ENCODE measurements at places on chromosomes 7 and 10.

DNA sequence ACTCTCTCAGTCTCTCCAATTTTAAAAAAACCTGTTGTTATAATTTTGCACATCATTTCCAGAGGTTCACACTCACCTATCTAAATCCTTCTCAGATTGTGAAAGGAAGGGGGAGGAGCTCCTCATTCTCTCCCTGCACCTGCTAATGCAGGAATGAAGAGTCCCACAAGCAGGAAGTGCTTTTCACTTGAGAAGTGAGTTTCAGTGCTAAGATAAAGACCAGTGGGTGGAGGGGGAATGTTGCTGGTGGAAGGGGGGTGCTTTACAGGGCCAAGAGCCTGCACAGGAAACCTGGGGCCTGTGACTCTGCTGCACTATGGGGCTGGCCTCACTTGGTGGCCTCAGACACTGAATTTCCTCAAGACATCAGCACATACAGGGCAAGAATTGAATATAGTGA lies 176.4 kb downstream of the PTPN20 start:
- no peak for DNase-seq

- DNase-seq, result no peak
Measured at GRCh38 chr10:75444781-75445386, 13.5 kb downstream of the LRMDA start.

GRCh38 chr10:20109613-20110012 lies 293.4 kb downstream of the PLXDC2 start:
- no peak for DNase-seq

DNA sequence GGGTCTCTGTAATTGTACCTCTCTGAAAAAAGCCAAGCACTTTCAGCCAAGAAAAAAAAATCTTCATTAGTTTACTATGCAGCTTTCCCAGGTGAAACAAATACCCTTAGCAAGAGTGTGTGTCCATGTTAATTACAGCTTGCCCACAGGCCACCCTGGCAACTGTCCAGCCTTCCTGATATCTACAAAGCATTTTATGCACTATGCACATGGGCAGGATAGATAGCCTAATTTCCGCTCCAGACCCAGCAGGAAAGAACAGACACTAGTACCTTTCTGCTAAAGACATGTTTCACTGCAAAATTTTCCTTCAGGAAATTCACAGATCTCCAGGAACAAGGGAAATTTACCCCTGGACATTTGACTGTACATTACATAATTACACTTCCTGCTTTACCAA lies 24.4 kb downstream of the CACNA2D1 start:
- no peak for DNase-seq

DNA sequence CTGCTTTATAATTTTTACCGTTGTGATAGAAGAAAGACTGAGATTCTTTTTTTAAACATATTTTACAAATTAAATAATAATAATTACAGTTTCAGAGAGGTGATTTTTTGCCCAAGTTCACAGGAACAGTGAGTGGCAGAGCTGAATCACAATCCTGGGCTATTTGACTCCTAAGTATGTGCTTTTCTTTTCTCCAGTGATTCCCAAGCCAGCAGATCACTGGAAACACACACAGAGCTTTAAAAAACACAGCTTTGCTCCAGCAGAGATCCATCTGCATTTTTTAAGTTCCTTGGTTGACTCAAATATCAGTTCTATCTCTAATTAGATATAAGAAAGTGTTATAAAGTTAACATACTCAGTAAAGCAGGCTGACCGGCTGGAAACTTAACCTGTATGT lies 69.0 kb downstream of the AHR start:
- DNase-seq, result no peak

- no peak for DNase-seq
Measured at GRCh38 chr7:149811221-149811620, 27.0 kb upstream of the ZNF862 start.

DNA sequence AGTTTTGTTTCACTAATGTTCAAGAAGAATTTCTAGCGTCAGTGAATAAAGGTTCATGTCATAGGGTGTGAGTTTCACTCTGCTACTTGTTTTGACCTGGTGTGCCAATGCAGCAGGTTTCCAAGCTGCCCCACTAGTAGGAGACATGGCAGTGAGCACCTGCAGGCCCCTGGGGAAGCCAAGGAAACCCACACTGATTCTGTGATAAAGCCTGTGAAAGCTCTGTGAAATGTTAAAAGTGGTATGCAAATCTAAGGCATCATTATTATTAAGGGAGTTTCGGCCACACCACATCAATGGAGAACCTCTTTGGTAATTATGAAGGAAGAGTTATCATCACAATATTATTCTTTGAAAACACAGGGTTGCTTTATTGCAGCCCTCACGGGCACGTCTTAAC lies 46.4 kb downstream of the ABCB5 start:
- DNase-seq, result no peak

GRCh38 chr7:28208506-28208905 lies 27.9 kb upstream of the JAZF1 start:
- no peak for DNase-seq

DNA sequence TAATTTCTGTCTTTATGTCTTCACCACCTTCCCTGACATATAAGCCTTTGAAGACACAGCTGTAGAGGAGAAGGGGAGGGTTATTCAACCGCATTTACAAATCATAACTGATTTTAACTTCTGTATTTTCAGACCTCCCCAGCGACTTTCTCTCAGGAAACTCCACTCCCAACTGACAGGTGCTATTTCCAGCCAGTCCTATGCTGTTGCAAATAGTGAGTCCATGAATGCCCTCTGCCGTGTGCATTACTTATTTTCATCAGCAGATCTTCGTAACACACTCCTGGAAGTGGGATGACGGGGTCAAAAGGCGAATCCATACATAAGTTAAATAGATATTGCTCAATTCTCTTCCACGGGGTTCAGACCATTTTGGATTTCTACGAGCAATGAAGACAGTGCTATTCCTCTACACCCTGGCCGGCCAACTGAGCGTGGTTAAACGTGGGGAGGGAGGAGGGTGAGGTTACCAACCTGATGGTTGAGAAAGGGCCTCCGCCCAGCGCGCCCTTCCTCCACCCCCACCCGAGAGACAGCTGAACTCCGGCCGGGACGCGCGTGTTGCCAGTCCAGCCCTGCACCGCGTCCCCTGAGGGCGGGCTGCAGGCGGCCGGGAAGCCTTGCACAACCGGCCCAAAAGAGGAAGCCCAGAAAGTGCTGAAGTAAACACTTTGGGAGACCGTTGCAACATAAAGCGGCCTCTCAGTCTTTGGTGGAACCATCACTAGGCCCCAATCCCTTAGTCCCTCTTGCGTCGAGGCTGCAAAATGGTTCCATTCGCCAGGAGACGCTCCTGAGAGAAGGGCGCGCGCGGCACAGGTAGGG lies at the start of gene APBB1IP:
Gene APBB1IP, plus strand, starts transcription at position 705 of the 825 bp plus-strand sequence. CDS start 53,986 bp downstream, outside the sequence.
- peak; percentile 15 for DNase-seq

DNA sequence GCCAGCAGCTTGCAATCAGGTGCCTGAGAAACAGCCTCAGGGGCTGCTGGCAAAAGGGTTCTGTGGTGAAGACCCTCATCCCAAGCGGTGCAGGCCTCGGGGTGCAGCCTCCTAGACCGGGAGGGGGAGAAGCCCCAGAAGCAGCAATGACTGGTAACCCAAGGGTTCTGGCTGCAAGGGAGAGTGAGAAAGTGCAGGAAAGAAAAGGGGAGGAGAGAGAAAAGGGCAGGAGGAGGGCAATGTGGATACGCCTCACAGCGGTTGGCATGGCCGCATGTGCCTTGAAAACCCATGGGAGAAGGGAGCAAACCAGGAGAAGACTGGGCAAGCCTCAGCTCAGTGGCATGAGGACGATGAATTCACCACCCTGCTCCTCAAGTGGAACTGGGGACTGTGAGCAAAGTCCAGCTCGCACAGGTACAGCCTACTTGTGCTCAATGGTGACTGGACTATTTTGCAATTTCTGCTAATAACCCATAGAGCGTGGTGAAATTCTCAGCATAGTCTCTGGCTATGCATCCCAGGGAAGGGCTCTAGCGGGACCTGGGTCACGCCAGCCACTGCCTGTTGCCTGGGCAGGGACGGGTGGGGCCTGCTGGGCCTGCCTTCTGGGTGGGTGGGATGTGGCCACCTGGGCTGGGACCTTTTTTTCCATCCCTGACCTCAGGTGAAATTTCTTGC lies 6.2 kb downstream of the CLRN3 start:
- no peak for DNase-seq

- DNase-seq, result no peak
Measured at GRCh38 chr10:18145652-18146051, 5.4 kb downstream of the CACNB2 start.

DNA sequence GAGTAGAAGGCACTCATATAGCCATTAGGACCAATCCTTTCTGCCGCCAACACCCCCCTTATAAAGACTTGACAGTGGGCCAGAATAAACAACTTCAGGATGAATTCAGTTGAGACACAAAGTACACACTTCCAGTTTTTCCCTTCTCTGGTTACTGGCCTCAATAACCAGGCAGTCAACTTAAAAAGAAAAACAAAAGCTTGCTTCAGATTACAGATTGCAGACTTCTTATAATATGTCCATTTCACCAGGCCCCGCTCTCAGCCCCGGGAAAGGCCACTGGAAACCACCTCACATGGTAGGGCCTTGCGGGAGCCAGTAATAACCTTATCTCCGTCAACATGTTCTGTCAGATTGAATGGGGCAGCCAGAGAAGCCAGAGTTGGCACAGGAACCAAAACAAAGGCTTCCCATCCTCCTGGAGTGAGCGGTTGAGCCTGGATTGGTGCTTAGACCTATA lies 108.8 kb downstream of the EGFR start:
- DNase-seq, result no peak

DNA sequence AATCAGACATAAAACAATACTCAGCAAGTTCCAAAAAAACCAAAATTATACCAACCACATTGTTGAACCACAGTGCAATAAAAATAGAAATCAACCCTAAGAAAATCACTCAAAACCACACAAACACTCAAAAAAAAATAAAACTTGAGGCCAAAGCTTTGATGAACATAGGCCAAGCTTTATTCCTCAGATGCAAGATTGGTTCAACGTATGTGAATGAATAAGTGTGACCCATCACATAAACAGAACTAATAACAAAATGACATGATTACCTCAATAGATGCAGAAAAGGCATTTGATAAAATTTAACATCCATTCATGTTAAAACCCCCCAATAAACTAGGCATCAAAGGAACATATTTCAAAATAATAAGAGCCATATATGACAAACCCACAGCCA lies 506.1 kb upstream of the FZD8 start:
- DNase-seq, result no peak

DNA sequence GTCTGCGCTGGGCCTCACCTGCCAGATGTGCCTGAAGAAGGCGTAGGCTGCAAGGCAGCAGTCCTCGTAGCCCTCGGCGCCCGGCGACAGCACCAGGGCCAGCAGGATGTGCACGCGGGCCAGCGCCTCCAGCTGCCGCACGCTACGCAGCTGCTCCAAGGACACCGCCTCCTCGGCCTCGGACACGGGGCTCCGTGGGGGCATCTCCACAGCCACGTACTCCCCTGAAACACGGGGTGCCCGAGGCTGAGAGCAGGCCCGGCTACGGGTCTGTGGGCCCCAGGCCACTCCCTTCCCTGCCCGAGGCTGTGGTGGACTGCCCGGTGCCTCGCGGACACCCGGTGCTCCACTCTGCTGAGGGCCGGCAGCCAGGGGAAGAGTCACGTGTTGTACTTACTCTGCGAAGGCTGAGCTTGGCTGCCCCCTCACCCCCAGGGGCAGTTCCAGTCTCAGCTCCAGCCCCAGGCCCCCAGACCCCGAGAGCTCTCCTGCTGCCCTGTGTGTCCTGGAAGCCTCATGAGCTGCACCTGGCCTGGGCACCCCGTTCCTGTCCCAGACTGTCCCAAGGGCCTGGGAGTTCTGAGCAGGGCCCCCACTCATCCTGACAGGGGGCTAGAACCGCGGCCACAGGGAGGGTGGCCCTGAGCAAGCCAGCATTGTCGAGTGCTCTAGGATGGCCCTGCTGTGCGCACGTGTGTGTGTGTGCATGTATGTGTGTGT lies 62.8 kb downstream of the CFAP46 start:
- no peak for DNase-seq

GRCh38 chr7:117146059-117146458 lies 176.8 kb downstream of the WNT2 start:
- DNase-seq, result no peak

DNA sequence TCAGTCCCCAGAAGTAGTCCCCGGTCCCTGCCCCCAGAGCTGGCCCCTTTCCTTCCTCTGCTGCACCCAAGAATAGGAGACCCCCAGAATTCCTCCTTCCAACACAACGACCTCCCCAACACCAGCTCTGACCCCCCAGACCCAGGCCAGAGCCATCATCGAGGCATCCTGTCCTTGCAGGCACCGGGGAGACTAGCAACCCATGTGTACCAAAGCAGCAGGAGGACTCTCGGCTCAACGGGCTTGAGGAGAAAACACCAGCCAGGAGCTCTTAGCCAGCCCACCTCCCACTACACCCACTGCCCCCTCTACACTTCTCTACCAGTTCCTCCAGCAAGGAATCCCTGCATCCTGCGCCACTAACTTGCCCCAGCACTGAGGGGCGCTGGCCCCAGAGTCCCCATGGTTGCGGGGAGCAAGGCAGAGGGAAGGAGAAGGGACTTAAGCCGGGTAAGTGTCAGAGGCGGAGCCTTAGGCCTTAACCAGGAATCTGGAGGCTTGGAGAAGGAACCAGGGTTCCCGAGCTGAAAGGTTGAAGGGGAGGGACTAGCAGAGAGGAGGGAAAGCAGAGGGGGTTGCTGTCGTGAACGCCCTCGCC lies 3.9 kb downstream of the GRID1 start:
- no peak for DNase-seq

DNA sequence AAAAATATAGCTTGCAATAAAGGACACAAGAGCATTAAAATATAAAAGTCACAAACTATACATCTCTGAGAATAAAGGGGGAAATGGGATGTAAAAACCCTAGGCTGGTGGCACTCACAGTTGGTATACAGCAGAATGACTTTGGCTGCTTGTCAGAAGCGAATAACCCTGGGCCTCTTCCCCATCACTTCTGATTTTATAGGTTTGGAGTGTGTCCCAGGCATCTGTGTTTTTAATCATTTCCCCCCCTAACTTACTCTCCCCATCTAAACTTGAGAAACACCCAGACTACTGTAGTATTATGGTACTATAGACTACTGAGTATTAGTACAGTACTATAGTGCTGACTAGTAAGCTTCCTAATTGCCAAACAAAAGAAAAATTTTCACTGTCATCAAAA lies 1.8 kb upstream of the RPA3 start:
- no peak for DNase-seq

DNA sequence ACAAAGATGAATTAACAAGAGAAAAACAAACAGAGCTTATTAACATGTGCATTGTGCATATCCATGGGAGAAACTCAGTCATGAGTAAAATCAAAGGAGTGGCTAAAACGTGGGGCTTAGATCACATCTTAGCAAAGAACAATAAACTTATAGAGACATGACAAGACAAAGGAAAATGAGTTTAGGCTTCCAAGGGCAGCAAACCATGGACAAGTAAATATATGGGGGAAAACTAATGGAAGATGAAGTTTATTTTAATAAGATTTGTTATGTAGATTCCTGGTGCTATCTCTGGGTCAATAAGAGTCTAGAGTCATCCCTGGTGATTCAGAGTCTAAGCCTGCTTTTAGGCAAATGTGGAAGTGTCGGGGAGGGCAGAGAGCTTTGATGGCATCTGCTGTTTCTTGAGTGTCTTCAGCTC lies 87.2 kb upstream of the PLPP4 start:
- no peak for DNase-seq
